T-helper 9 cell (primary cell): ENCODE measurements at places on chromosomes 12 and 14.

DNA sequence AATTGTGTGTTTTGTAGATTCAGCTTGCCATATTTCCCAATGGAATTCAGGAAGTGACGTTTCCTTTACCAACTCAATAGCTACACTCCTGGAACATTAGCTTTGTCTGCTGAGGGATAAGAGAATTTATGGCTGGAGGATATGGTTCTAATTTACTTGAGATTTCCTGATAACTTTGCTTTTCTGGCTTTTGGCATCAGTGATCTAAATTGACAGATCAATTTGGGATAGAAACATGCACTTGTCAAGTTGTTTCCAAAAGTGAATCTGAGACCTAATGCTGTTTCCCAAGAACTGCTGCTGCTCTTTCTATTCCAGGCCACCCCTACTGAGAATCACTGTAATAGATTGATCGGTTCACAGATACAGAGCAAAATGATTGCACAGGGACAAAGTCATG is 43.2 kb downstream of the MGAT4C start:
- no peak for DNase-seq

DNA sequence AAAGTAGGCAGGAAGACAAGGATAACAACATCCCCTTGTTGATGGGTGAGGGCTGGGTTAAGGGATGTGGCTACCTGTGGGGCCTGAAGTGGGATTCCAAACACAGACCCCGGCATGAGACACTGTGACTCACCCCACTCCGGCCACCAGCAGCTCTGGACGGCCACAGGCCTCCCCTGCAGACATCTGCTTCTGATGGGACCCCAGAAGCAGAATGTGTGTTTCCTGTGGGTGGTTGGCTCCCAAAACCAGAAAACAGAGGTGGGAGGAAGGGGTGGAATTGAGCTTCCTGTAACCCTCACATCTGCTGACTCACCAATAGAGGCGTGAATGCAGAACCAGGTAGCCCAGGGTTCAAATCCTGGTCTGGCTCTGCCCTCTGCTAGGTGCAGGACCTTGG is 216.6 kb upstream of the PWP1 start:
- DNase-seq, result no peak

- DNase-seq, result no peak
Measured at GRCh38 chr12:109847142-109847735, 14.0 kb upstream of the TRPV4 start.

DNA sequence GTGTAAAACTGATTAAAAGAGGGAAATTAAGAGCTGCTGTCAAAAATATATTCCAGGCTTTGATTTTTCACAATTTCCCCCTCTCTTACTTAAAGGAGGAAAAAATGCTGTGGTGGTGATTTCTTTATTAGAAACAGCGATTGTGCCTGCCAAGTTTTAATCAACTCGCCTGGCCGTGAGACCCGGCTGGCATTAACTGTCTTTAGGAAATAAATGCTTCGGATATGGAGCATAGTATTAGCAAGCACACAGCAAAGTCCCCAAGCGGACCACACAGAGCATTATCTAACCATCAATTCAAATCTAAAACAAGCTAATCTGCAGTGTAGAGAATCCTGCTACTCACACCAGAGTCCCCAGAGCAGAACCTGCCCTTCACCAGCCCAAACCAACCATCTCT is 457.1 kb downstream of the TMEM132D start:
- no peak for DNase-seq
